ENCODE measurements at places on chromosomes 5 and 9. TPM values are rescaled to one million over a fixed set of nuclear protein-coding genes. Genes with fewer than 3 reads are reported as not detected.

GRCh38 chr5:145362266-145362665, 472.9 kb downstream of the PRELID2 start:
- H3K27ac ChIP-seq = peak overlapping the region; percentile 22
- H3K4me3 ChIP-seq = no peak overlapping the region
- H3K36me3 ChIP-seq = no peaks in the 10 kb centered on the region
- no peaks in the 10 kb centered on the region for H3K27me3 ChIP-seq
- peak; percentile 40 for DNase-seq

- H3K4me1 ChIP-seq = peaks cover 4% of the 10 kb centered on the region
- no peaks in the 10 kb centered on the region for H3K27me3 ChIP-seq
- H3K4me3 ChIP-seq = no peak overlapping the region
- no peak for DNase-seq
- H3K36me3 ChIP-seq = no peaks in the 10 kb centered on the region
- no peak overlapping the region for H3K27ac ChIP-seq
Observed at GRCh38 chr5:34743878-34744277, 87.8 kb downstream of the RAI14 start.

- H3K27me3 ChIP-seq = no peaks in the 10 kb centered on the region
- H3K27ac ChIP-seq = no peak overlapping the region
- peaks cover 15% of the 10 kb centered on the region for H3K36me3 ChIP-seq
- H3K4me1 ChIP-seq = no peaks in the 10 kb centered on the region
- no peak overlapping the region for H3K4me3 ChIP-seq
Observed at GRCh38 chr9:107306308-107306707, 23.2 kb downstream of the RAD23B start.

Gene HACD4
- 7.3 TPM for polyA plus RNA-seq

All from keratinocyte (primary cell).